Lower leg skin (tissue), 4 donors: ENCODE measurements at places on chromosomes 3 and 15. TPM values are rescaled to one million over a fixed set of nuclear protein-coding genes. Genes with fewer than 3 reads are reported as not detected.

Gene ZCWPW2
- total RNA-seq: 2.9 TPM

DNA sequence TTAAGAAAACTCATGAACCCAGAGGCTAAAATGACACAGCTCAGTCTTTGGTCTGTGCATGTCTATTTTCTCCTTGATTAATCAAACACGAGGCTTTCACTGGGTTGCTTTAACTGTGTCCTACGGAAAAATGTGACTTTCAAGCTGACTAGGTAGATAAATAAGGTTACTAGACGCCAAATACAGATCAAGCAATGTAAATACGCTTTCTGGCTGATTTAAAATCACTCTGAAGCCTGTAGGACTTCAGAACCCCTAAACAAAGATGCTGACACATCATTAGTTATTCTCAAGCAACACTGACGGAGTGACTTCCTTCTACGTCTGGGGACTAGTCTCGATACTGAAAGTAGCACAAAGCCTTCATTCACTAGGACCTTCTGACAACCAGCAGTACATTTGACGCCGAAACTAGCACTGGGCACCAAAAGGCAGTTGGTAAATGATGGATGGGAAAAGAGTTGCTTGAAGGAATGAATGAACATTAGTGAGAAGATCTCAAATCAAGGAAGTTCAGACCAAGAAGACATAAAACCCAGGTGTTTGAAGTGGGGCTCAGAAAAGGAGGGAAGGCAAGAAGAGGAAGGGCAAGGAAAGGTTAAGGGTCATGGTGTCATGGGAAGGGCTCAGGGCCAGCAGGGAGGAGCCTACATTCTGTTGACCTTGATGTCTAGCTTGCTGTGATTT, 67.1 kb upstream of the CDV3 start:
- DNase-seq: no peak

- no peak for DNase-seq
Measured at GRCh38 chr15:51830276-51830806, 888 bp downstream of the TMOD3 start.

DNA sequence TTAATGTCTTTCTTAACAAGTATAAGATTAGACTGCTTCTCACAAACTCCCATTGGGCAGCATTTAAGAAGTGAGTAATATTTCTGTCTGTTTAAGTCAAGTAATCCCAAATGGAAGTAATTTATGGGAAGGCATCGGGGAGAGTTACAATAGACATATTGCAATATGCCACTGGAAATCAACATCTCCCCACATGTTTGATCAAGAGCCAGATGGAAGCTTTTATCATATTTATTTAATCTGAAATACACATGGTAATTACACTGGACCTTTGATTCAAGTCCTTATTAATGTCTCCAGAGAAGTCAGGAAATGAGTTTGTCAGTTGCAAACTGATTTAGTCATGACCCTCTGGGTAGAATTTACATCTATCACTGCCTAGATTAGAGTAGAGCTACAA, 943.8 kb downstream of the VGLL3 start:
- DNase-seq: no peak

DNA sequence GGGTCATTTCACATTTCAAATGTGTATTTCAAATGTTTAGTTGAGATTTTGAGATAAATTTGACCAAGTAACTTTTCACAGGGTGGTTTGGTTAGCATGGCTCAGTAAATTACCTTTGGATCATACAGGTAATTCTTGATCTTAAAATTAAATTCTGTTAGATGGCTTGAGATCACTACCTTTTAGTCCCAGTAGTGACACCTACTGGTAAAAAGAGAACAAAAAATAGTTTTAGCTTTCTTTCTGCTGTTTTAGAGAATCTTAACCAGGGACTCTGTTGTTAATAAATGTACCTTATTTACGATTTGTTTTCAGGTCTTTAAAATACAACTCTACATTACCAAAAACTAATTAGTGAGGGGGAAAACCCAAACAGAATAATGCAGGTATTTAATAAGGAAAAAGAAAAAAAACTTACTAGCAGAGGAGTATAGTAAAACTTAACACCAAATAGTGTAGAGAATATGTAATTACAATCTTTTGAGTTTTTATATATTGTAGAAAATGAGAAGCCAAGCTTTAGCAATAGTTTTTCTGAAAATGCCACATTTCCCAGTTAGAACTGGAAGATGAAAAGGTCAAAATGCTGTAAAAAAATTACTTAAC, 620.3 kb upstream of the AGTR1 start:
- DNase-seq: no peak

Gene GCNT3
- total RNA-seq: not detected
